ENCODE measurements at places on chromosomes 5 and 9.

- DNase-seq: no peak
Measured at GRCh38 chr5:74441616-74442015, 198.9 kb downstream of the ENC1 start.

DNA sequence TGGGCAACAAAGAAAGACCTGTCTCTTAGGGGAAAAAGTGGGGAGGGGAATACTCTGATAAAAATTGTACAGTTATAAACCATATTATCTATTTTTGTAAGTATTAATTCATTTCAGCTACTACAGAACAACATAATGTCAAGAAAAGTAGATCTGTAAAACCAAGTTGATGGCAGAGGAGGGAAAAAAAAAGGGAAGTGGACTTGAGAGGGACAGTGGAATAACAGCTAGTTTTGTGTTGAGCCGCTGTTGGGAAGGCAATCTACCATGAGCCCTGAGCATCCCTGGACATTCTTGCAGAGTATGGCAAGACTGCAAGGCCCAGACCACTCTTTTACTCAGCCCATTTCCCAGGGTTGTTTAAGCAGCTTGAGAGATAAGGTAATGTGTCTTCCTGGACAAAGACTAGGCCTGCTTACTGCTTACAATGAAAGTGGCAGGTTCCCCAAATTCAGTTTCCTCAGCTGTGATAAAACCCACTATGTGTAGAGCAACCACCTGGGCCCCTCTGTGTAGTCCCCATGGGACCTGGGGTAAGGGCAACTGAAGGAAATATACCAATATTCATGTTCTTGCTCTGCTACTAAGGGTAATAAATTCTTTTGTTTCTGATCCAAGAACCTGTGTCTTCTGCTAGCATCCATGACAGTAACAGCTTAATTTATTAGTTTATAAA is 25.0 kb downstream of the CEP120 start:
- no peak for DNase-seq

GRCh38 chr9:86921151-86921923 is 26.0 kb downstream of the GAS1 start:
- no peak for DNase-seq

DNA sequence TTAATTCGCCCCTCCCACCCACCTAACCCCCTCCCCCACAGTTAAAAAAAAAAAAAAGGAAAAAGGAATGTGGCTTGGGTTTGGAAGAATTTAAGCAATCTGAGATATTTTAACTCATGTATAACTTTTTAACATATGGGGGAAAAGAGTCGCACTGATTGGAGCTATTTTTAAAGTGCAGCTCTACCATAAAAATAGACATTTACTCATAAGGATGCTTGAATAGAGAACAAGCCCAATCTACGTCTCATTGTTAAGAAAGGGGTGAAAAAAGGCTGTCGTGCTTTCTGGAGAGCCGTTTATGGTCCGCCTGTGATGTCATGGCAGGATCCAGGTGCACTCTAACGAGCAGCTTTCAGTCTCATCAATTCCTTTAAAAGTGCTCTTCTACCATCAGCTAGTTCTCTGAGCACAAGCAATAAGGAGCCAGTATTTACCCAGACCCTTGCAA is 142.4 kb downstream of the ELAVL2 start:
- no peak for DNase-seq

GRCh38 chr9:92064711-92065110 is 50.5 kb downstream of the SPTLC1 start:
- DNase-seq: no peak

- no peak for DNase-seq
Measured at GRCh38 chr9:121612511-121612998, 38.9 kb upstream of the DAB2IP start.

GRCh38 chr9:98831696-98832095 is 24.2 kb downstream of the GALNT12 start:
- no peak for DNase-seq

- DNase-seq: no peak
Measured at GRCh38 chr5:4772591-4772990, 367.5 kb upstream of the ADAMTS16 start.

DNA sequence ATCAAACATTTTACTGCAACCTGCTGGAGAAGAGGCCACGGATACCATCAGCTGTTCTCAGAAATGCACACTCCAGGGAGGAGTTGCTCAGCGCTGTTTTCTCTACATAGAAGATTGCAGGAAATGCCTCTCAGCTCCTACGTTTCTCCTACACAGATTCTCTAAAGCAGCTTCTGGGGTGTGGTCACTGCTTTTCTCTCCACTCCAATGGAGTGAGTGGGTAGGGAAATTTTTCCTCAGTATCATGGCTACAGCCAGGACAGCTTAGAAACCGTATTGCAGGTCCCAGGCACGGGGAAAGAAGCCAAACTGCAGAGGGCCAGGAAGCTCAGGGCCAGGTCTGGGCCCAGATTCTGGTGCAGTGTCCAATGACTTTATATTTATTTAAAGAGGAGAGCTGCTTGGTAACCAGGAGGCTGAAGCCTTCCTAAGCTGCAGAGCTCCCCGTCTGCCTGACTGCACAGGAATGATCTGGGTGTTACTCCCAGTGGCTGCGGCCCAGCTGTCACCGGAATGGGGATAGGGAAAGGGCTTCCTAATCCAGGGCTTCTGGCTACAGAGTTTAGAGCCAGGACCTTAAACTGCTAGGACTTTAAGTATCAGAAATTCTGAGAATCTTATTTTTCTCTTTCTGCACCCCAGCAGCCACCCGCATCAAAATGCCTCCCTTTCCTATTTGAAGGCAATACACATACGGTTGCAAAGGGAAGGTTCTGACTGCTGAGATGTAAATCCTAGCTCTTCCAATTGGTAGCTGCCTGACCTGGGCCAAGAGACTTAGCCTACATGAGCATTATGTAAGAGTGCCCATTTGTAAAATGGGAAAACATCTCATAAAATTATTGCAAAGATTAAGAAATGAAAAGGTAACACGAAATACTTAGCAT is 1.4 kb upstream of the SPTAN1 start:
- DNase-seq: no peak

GRCh38 chr9:84375954-84376353 is 35.4 kb upstream of the SLC28A3 start:
- DNase-seq: no peak

GRCh38 chr9:99822806-99823591 is 1.3 kb downstream of the NR4A3 start:
- no peak for DNase-seq

DNA sequence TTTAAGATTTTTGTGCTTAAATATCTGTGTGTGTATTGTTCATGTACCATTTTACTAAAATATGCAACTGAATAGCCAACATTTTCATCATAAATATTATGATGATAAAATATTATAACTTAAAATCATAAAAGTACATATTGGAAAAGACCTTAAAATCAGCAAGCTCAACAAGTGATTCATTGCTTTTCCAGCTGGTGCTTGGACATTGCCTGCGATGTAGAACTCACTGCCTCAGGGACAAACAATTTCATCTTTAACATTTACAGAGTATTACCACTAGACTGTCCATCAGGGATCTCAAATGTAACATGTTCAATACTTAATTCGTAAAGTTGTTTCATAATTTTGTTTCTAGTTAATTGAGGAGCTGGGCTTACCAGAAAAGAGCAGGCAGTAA is 17.5 kb upstream of the SMARCA2 start:
- DNase-seq: no peak

- DNase-seq: no peak
Measured at GRCh38 chr5:77777281-77777892, 1.2 kb upstream of the TBCA start.

DNA sequence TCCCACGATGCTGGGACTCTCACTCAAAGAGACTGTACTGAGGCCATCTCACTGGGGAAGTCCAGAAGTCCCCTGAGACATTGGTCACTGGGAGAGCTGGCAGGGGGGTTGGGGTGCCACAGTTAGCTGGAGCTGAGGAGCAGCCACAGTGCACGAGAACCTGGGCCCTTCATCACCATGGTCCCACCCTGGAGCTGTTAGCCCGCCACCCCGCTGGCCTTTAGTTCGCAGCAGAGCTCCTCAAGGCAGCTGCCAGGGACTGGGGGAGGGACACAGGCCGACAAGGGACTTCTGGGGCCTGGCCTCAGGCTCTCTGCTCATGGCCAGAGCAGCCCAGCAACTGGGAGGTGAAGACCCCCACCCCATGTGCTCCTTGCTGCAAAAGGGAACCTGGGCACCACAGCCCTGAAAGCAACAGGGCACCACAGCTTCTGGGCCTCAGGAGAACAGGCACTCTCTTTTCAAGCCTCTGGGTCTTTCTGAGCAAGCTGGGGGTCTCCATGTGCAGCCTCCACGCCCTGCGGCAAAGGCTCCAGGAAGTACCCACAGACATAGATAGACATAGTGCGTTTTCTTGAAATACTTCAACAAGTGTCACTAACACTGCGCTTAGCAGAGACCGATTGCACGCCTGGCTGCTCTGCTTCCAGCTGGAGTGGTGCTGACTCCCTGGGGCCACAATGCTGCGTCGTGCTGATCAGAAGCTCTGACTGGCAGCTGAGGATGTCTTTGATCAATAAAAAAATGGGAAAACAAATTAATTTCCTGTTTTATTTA is 46.0 kb downstream of the VAV2 start:
- DNase-seq: no peak

DNA sequence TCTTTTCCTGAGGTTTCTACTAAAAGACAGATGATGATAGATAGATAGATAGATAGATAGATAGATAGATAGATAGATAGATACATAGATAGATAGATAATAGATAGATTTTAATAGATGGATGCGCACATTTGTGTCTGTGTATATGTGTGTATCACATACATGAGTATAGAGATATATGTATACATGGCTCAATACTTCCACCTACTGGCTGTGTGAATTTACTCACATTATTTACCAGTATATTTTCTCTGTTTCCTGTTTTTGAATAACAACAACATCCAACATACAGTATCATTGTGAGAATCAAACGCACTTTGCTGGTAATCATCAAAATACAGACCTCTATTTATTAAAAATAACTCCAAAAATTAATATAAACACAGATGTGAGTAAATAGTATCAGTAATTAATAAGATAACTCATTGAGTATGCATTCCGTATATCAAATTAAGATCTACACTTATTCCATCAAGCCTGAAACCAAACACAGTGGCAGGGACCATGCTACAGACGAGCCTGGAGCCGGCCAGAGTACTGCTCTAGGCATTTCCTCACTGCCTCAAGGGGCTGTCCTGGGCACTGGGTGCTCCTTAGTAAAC is 338.0 kb downstream of the SEMA5A start:
- no peak for DNase-seq

GRCh38 chr9:125683486-125683885 is 23.5 kb downstream of the MAPKAP1 start:
- DNase-seq: no peak

DNA sequence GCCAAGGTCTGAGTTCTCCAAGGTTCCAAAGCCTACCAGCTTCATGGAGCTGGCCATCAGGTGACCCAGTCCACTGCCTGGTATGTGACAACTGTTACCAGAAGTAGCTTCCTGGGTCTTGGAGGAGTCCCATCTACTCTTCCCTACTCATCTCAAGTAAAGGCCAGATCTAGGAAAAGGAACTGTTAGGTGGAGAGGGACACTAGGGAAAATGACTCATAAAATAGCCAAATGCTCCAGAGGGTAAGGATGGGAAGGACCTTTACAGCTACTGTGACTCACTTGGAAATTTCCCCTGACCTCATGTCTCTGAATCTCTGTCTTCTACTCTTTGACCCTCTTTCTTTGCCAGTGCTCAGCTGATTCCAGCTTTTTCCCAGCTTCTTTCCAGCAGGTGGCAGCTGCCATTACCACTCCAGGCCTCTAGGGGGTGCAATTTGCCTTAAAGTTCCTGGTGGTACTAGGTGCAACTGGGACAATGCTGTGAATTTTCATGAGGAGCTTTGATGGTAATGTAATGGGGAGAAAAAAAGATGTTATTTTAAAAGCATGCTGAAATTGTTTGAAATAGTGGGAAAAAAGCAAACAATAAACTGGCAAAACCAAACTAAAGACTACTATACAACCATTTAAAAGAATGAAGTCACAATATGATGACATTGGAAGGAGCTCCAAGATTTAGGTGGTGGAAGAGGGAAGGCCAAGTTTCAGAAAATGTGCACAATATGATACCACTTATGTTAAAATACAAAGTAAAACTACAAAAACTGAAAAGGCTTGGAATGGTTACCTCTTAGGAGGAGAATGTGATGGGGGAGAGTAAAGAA is 27.1 kb upstream of the MYORG start:
- DNase-seq: no peak

DNA sequence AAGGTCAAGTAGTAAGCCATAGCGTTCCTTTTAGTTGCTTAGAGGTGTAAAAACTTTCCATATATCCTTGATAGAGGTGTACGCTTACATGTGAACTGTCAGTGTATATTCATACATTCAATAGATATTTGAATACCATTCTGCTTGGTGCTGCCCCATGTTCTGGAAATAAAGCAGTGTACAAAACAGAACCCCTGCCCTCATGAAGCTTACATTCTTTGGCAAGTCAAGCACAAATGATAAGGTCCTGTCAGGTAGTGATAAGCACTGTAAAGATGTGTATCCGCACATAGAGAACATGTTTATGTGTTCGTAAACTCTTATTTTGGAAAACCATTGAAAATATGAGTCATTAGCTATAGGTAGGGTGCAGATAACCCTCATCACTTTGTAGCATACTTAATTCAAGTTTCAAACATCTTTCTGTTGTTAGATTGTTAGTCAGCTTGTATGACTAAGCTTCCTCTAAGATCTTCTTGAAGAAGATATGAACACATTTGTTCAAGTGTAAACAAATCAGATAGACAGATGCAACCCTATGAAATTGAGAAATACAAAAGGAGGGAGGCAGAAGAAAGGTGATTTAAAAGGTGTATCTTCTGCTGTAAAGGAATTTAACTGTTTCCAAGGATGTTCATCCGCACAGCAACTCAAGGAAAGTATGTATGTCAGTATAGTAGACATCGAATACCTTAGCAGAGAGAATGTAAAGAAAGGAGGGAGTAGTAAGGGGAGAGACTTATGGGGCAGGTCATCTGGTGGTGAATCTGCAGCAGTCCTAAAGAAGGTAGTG is 1.6 kb downstream of the GTF3C4 start:
- no peak for DNase-seq

DNA sequence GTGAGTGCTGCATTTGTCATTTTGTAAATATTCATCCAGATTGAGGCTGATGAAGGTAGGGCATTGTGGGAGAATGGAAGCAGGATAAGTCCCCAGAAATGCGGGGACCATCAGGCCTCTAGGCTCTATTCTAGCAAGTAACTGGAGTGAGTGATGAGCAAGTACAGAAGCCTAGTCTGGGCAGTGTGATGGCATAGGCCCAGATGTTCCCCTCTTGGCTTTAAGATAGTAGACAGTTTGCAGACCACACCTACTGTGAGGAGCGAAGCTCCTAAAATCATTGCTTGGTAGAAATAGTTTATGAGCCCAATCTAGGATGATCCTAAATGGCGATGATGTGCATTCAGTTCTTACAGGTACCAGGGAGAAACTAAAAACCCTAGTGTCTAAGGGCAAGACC is 24.3 kb downstream of the NDFIP1 start:
- no peak for DNase-seq

DNA sequence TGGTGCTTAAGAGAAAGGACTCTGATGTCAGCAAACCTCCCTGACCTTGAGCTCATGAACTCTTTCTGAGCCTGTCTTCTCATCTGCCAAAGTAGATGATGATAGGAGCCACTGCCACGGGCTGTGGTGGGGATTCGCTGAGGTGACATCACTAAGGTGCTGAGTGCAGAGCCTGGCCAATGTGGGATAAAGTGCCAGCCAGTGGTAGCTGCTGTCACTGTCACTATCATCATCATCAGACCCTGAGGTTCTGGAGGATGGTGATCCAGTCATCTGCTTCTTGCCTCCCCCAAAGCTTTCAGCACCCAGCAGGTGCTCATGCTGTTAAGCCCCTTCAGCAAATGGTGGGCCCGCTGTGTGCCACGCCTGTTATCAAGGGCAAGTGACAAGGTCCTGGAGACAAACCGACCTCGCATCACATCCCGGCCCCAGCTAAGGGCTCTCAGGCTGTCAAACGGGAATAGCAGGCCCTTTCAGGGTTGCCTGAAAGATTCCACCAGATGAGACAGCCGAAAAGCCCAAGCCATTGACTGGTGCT is 6.4 kb downstream of the FPGS start:
- no peak for DNase-seq

Data from activated gamma-delta T cell treated with anti-CD3 and anti-CD28 coated beads, Interleukin-2, amount 50 U/mL, for 16 hours (primary cell).